ENCODE measurements at places on chromosomes 3 and 15.
A peak's percentile ranks its signal among the peaks of the same experiment; 100 is the strongest.

DNA sequence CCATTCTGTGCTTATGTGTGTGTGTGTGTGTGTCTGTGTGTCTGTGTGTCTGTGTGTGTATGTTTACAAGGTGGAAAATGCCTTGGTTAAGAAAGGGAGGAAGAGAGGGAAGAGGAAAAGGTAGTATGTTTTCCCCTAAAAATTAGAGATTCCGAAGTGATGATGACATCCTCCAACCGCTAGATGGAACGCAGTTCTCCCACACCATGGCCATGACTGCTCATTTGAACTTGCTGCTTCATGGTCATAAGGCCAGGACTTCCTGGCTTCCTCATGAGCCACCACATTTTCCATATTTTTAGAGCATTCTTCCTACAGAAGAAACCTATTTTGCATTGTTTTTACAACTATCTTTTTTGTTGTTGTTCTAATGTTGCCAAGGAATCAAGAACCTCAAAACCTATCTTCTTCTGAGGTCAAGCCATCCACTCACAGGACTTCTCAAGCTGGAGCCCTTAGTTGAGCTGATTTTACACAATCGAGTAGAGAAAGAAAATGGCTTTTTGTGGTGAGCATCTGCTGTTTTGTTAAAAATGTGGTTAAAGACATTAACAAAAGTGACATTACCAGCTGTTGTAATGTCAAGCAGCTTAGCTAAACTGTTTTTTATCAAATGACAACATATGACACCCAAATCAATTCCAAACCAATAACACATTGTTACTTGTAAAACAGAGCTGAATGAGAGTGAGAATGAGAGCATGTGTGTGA is 1091.0 kb downstream of the FHIT start:
- DNase-seq = no peak

DNA sequence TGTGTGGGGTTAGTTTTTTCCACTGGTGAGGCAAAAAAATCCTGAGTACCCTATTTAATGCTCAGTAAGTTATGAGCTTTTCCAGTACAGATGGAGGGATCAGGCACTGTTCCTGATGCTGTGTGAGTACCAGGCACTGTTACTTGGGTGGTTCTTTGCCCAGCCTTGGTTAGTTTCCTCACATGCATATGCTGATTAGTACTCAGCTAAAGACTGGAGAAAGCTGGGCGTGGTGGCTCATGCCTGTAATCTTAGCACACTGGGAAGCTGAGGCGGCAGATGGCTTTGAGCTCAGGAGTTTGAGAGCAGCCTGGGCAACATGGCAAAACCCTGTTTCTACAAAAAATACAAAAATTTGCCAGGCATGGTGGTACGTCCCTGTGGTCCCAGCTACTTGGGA is 210.3 kb upstream of the SGO1 start:
- DNase-seq = no peak

DNA sequence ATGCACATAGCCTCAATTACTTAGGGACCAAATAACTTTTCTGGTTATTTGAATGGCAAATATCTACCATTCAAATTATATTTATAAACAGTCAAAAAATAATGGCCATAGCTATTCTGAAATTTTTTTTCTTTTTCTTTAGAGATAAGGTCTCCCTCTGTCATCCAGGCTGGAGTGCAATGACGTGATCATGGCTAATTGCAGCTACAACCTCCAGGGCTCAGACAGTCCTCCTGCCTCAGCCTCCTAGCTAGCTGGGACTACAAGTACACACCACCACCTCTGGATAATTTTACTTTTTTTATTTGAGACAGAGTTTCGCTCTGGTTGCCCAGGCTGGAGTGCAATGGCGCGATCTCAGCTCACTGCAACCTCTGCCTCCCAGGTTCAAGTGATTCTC is 16.6 kb downstream of the PPP1R2 start:
- DNase-seq = no peak

- DNase-seq = no peak
Measured at GRCh38 chr3:159499031-159499793, 489.4 kb upstream of the IL12A start.

DNA sequence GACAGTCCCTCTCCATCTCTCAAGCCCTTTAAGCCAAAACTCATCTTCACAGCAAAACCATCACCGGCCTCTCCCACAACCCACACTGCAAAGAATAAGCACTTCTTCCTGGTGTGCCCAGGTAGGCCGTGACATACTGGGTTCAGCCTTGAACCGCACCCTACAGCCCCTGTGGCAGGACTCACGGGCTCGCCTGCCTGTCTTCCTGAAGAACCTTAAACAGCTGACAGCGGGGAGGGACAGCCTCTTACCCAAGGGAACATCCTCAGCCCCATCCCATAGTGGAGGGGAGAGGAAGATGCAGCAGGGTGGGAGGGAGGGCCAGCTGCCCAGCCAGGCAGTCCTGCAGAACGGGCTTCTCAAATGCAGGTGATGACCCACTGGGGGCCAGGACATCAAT is 40.2 kb downstream of the TBC1D2B start:
- no peak for DNase-seq

GRCh38 chr3:62940771-62941563 is 65.8 kb upstream of the CADPS start:
- no peak for DNase-seq

DNA sequence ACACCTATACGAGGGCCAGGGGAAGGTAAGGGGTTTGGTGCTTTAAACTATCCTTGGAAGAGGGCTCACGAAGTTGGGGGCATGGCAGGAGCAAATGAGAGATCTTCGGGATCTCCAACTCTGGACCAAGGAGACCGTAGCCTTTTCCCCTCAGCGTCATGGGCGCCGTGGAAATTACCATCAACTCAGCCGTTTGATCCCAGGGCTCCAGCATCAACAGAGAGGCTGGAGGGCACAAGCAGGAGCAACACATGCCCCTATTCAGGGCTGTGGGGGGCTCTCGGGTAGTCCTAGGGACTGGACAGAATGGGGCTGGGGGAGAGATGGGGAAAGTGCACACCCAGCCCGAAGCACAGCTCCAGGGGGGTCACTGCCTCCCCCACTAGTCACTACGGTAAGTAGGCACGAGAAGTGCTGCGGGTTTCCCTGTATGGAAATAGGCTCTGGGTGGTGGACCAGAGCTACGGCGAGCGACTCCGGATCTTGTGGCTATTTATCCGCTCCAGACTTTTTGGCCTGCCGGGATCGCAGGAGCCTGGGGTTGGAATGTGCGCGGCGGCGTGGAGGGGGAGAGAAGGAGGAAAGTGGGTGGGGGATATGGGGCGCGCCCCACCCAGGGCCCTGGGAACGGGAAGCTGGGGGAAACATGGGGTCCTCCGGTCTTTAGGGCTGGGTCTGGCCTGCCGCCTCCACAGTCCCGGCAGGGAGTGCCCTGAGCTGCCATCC is 539 bp upstream of the LAMB2 start:
- DNase-seq = peak; percentile 80

DNA sequence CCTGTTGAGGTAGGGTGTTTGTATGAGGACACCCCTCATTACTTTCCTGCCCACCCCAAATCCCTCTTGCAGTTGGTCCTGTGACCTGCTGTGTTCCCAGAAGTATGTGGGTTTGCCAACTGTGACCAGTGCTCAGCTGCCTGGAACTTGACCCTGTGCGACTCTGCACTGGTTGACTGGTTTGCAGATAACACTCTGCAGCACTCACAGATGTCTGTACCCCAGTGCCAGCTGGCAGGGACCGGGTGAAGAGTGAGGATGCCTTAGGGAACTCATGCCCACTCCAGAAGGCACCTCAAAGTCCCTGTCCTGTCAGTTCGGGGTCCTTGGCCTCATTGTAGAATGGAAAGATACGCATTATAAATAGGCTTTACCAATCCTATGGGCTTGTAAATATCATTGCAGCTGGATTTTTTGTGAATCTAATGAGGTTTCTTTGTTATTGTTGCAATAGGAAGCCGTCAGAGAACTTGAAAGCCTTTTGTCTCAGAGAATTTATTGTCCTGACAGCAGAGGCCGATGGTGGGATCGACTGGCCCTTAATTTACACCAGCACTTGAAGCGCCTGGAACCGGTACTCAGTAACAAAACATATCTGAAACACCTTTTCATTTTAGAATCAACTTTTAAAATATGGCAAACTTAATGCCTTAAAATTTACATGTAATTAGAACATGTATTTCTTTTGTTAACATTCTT is 18.2 kb downstream of the FAN1 start:
- DNase-seq = no peak

DNA sequence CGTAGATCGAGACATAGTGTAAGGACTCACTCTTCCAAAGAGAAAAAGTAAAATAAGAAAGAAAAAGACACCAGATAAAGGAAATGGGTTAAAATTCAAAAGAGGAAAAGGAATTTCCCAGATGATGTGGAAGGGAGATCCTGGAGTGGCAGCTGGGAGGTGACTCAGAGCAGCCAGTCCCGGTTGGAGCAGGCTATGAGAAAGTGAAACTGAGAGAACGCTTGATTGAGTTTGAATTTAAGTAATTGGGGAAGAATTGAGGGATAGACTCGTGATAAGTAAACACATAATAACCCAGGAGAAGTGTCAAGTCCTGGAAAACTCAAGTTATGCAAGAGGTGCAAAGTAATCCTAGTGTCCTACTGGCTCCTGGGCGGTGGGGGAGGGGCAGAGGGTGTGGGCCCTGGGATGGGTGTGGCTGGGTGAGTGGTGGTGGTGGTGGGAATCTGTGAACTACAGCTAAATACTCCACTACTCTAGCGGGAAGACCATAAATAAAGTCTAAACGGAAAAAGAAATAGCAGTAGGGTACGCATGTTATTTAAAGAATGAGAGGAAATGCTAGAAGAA is 1.2 kb downstream of the PRR20G start:
- no peak for DNase-seq

GRCh38 chr3:44108481-44108880 is 133.2 kb upstream of the TOPAZ1 start:
- DNase-seq = no peak
